ENCODE measurements at places on chromosomes 7 and 10.

- peak; percentile 26 for DNase-seq
Measured at GRCh38 chr10:9158675-9159074, 1104.2 kb downstream of the GATA3 start.

DNA sequence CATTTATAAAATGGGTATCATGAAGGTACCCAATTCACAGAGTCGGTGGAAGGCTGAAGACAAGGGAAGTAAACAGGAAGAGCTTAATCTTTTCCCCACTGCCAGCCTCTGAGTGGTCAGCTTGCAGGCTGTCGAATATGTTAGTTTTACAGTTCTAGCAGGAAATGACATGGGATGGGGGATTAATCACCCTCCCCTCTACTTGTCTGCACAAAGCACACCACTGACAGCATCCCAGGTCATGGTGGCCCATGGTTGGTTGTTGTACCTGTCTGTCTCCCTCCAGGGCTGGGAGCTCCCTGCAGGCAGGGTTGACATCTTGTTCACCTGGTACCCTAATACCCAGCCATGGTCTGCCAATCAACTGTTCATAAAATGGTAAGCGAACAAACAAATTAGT lies 55.6 kb downstream of the GRB10 start:
- DNase-seq: no peak

DNA sequence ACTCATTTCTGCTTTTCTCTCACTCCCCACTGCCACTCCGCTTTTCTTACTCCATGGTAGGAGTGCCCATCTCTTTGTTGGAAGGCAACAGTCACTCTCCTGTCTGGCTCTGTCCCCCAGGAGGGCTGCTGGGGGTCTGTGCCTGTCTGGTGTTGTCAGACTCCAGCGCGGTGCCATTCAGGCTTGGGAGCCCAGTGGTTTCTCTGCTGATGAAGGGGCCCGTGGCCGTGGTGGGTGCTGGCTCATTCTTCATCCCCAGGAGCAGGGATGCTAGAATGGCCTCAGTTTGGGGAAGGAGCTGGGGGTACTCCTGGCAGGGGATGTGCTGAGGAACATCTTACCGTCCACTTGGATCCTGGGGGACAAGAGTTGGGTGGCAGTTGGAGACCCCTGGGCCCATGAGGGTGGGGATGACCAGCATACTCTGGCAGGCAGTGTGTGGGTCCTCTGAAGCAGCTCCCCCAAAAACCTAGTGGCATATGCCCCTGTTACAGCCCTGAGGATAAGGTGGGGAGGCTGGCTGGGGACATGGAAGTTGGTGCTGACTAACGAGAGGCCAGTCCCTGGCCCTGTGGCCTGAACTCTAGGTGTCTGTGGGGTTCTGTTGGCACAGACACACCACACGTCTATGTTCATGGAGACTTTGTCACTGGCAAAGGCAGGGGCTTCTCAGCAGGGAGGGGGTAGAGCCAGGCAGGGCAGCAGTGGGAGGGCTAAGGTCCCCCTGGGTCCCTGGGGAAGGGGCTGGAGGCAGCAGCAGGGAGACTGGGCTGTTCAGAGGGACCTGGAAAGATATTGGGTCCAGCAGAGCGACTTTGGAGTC lies 102.8 kb upstream of the RET start:
- DNase-seq: no peak

DNA sequence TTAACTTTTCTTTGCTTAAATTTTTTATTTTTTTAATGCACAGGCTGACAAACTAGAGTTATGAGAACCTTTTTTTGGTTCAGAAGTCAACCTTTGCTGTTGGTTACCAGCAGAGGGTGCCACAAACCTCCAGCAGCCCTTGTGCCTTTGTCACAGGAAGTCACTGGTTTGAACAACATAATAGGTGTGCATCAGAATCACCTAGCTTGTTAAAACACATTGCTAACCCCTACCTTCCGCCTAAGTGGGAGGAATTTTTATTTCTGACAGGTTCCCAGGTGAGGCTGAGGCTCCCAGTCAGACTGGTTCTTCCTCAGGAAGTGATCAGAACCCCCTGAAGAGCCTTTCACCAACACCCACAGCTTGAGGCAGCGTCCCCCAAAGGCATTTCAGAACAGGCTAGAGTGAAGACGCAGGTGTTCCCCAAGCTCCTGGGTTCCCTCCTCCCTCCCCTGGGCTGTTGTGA lies 22.6 kb upstream of the VDAC2 start:
- peak; percentile 39 for DNase-seq

DNA sequence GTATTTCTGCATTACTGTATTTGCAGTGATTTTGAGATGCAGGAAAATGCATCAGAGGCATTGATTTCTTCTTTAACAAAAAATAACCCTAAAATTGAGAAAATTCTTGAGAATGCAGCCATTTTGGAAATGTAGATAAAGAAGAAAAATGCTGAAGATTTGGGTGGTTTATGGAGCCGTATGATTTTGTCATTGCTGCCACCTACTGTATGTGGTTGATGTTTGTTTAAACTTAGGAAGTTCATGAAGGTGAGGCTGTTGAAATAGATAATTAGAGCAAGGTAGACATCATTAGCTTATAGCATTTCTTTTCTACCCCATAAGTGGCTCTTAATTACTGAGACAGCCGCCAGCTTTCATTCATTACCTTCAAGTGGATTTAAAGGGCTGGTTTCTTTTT lies 92.1 kb upstream of the SAMD8 start:
- no peak for DNase-seq

GRCh38 chr10:112520914-112521313 lies 73.9 kb downstream of the VTI1A start:
- no peak for DNase-seq

DNA sequence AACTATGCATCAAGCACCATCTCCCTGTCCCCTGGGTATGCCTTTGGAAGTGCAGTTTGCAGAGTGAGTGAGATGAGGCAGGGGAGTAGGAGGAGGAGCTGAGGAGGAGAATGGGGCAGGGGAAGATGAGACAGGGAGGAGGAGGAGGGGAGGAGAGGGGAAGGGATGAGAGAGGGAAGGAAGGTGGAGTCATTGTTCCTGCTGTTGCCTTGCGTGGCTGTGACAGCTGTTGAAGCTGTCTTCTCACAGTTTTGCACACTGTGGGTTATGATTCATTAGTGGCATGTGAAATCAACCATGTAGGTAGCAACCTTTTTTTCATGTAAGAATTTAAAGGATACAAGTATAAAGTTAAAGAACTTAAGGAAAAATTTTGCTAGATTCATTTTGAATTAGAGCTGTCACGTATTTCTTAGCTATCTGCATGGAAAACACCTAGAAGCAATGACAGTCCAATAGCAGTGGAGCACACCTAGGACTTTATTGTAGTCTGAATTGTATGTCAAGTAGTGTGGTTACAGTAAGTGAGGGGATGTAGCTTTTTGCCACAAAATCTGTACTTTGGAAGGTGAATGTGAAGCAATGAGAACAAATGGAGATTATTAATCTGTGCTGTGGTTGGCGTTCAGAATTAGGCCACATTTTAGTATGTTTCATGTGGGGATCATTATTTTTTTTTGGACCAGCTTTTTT lies 21.7 kb downstream of the CCM2 start:
- DNase-seq: no peak

DNA sequence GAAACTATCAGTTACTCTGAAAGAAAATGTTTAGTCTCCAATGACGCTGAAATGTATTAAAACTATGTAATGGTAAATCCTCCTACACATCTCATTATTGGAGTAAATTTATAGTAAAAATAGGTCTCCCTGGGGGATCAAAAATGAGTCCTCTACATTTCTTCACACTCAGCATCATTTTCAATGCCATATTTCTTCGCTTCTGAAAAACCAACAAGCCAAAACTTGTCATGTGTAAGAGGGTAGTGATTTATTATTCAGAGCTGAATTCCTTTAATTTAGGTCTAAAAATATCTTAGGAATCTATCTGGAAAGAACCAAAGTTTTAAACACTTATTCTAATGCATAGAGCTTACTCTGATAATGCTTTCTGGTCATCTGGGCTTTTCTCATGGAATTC lies 3.0 kb downstream of the PDK4 start:
- no peak for DNase-seq

All from urothelium cell line (cell line).